Fibroblast of the aortic adventitia (primary cell): ENCODE measurements at places on chromosomes 4 and X. TPM values are rescaled to one million over a fixed set of nuclear protein-coding genes. Genes with fewer than 3 reads are reported as not detected.
A peak's percentile ranks its signal among the peaks of the same experiment; 100 is the strongest.

DNA sequence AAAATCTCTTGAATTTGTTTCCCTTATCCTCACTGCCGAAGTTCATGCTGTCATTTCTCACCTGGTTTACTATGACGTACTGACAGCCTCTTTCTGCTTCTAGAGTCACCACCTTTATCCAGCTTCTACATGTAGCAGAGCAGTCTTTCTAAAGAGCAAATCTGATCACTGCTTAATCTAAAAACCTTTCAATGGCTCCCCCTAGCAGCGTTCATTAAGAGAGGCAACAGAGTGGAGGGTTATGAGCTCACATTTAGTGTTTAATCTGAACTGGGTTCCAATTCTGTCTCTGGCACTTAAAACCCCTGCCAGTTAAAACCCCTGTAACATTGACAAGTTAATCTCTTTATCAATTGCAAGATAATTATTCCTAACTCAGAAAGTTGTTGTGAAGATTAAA lies 4.4 kb downstream of the RBPJ start:
- DNase-seq: peak; percentile 67

MAGEA2B gene
- total RNA-seq: not detected in 2 replicates

- DNase-seq: no peak
These were observed 15.4 kb downstream of the EPGN start for GRCh38 chr4:74323663-74324062.

DNA sequence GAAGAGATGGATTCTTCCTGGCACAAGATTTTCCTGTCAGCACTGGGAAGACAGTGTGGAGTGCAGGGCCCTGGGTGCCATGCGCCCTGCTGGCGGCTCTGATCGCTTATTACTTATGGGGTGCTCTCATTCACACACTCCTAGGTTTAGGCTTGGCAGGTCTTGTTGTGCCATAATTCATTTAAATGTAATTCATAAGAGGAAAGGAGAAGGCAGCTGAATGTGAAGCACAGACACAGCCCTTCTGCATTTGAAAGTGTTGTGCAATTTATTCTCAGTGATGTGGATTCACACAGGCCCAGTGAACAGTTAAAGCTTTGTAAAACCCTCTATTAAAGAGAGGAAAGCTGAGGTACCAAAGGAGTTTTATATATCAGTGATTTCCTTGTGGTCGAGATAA lies 249.7 kb downstream of the C4orf33 start:
- no peak for DNase-seq

GRCh38 chrX:9874483-9874882 lies 88.3 kb downstream of the SHROOM2 start:
- no peak for DNase-seq

SLC9B1 gene
- 1.2 and 2.0 TPM in 2 replicates for total RNA-seq

- no peak for DNase-seq
These were observed 89.4 kb upstream of the PPP2R3B start for GRCh38 chrX:475926-476723.
